ENCODE measurements at places on chromosomes 7 and 10.

- no peak for DNase-seq
Measured at GRCh38 chr7:90677486-90678404, 81.6 kb downstream of the CDK14 start.

DNA sequence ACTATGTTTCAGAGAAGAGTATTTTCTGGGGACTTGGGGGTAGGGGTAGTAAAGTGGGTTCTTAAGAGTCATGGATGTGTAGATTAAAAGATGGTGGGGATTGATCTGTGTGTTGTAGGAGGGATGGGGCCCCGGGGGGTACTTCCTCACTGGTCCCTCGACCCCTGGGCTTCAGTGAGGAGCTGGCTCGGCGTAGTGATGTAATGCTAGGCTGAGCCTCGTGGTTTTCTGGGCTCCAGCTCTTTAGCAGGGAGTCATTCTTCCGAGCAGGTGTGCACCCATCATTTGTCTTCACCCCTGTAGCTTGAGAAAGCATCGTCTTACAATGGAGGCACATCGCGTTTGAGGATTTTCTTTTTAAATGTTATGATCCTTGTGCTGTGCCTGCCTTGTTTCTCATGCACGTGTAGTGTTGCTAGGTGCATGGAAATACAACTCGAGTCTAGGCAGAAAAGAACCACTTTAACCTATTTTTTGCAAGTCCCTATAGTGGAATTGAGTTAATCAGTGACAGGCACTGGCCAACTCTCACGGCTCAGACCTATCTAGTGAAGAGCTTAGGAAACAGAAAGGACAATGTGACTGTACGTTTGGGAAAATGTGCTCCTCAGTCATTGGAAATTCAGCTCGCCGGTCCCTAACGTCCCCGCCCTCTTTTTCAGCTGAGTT is 106.1 kb upstream of the BTBD16 start:
- no peak for DNase-seq

GRCh38 chr7:115704884-115705283 is 325.7 kb downstream of the TFEC start:
- DNase-seq = no peak

GRCh38 chr7:97107192-97107800 is 10.2 kb upstream of the SDHAF3 start:
- no peak for DNase-seq

DNA sequence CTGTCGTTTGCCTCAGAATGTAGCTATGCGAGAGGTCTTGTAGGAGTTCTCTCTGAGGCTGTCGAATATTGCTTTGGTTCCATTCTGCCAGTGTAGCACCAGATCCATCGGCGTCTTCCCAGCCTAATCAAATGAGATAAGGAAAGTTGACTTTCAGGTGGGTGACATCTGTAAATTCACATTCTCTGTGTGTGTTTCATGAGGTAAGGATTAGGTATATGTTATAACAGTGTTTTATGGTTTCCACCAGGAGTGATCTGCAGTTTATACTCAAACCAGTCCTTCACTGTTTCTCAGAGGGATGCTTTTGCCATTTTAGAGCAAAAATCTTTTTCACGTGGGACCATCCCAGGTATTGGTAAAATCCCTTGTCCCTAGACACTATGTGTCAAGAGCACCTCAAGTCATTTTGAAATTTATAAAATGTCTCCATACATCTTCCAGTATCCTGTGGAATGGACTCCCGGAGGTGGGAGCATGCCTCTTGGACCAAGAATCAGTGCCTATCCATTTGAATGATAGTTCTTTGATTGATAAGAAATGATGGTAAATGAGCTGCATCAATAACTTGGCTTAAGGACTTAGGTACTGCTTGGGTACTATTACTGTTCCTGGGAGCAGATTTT is 7.9 kb downstream of the ANKRD1 start:
- no peak for DNase-seq

- DNase-seq = no peak
Measured at GRCh38 chr10:75616874-75617478, 185.6 kb downstream of the LRMDA start.

DNA sequence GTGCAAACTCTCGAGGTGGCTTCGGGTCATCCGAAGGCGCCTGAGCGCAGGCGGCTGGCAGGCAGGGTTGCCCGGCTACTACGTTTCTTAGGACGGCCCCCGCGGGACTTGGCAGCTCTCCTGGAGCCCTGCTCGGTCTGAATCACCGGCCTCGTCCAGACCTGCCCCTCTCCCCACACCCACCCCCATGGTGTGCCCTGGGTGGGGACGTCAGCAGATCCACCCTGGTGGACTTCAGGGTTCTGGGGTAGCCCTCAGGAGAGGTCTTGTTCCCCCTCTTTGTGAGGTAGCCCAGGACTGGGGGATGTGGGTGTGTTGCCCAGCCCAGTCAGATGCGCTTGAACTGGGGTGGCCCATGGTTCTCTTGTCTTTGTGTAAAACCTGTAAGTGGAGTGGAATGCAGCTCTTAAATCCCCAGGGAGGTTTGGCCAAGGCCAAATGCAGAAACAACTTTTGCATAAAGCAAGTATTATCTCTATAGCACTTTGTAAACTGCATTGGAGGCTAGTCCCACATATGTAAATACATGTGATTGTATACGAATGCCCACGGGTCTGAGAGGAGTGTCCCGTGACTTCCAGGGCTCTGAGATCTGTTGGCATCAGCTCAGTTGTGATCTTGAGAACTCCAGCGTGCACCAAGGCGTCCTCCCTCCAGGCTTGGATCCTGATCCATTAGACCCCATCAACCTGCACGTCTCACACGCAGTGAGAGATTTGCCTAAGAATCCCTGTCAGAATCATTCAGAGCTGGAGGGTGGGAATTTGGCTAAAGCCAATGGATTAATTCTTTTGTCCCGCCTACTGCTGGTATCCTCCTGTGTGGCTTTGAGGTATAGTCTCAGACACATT is 1.8 kb downstream of the PFKFB3 start:
- no peak for DNase-seq

DNA sequence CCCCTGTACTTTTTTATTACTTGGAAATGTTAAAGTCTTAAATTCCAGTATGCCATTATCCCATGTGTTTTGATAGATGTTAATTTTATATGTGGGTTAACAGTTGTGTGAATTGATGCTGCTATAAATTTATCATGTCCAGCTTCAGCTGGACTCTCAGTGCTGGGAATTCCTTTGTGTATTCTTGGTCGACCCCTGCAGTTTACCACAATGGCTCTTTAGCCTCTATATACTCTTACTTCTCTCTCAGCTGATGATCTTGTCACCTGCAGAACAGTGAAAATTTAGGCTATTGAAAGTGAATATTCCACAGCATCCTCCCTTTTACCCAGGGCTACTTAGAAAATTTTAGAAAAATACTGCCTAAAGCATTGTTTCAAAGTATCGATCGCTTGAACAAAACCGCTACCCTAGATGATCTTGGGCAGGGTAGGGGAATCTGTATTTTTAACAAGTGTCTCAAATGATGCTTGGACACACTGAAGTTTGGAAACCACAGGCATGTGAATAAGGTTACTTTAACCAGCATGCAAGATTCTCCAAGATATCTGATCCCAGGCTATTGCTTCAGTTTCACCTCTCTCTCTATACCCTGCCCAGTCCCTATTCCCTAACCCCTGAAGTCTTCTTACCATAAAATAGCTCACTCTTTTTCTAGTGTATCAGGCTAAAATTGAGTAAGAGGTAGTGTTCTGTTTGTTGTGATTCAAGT is 25.4 kb downstream of the LCOR start:
- no peak for DNase-seq

DNA sequence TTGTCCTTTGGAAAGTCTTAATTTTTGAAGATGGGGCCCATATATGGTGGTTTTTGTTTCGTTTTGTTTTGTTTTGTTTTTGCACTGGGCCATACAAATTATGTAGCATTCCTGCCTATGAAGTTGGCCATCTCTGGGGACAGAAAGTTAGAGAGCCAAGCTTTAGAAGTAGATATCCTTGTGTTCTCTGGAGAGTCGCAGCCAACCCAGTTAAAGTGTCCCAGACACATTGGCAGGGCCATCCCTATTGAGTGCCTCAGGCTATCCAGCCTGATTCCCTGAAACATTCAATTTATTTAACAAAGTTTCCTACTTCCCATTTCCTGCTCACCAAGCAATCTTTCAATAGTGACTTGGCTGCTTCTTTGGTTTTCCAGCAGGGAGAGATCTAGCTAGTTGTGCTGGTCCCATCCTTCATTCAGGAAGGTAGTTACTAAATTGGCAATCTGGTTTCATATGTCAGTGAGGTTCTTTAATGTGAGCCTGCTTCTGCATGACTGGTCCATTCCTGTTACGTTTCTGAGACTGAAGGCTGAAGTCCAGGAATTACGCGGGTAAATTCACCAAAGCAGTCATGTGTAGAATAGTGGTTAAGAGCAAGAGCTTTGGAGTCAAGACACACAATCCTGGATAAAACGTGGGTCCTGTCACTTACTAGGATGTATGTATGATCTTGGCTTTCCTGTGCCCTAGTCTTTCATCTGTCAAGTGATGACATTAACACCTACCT is 49.3 kb upstream of the HBP1 start:
- DNase-seq = no peak

DNA sequence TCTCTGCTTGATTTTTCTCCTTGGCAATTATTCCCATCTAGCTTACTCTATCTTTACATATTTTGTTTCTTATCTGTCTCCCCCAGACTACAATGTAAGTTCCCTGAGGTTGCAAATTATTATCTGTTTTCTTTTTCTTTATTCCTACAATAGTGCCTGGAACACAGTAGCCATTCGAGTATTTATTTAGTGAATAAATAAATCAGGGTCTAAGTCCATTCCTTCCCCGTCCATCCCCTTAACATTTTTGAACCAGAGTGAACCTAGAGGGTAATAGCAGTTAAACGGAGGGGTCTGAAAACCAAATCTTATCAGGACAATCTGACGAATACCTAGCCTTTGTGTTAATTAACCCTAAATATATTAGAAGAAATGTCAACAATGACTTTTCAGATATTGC is 252.8 kb upstream of the YAE1 start:
- DNase-seq = no peak

DNA sequence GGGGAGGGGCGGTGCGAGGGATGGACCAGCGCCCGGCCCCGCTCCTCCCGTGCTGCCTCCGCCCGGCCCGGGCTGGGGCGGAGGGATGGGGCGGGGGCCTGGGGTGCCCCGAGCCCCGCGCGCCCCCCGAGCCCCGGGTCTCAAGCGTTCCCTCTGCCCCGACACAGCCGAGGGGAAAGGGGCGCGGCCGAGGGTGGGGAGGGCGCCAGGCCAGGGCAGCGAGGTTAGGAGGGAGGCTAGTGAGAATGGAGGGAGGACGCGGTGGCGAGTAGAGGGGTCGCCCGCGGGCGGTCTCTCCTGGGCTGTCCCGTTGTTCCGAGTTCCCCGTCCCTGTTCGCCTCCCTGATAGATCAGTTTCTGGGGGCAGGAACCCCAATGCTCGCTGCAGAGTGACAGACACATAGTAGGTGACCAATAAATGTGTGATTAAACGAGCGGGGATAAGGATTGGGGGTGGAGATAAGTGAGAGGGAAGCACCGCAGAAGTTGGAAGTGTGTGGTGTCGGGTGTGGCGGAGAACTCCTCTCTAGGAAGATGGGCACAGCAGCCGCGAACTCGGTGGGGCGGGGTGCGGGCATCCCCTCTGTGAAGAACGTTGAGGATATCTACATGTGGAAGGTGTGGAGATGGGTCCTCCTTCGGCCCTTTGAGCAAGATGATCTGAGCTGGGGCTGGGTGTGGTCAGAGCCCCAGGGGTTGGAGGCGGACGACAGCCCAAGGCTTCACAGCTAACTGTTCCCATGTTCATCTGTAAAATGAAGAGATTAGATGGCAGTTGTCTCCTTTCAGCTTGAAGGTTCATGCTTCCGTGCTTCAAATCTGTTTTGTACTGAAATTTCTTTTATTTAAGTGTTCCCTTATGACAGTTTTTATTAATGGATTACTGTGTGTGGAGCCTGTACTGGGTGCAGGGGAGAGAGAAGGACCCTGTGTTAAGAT is 580 bp downstream of the ZNF775 start:
- no peak for DNase-seq

DNA sequence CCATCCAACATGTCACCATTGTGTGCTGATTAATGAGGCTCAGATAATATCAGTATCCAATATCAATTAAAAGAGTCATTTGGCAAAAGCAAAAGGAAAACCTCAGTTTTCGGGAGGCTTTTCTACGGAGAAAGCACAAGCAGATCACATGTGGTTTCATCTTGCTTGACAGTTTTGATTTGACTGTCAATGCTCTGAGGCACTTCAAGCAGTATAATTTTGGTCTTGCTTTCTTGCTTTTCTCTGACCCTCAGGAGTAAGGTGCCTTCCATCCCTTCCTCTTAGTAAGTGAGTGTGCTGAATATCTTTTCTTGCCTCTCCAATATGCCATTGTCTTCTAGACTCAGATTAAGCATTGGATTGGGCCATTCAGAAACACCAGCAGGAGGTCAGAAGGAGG is 115.5 kb upstream of the CALCR start:
- DNase-seq = no peak

DNA sequence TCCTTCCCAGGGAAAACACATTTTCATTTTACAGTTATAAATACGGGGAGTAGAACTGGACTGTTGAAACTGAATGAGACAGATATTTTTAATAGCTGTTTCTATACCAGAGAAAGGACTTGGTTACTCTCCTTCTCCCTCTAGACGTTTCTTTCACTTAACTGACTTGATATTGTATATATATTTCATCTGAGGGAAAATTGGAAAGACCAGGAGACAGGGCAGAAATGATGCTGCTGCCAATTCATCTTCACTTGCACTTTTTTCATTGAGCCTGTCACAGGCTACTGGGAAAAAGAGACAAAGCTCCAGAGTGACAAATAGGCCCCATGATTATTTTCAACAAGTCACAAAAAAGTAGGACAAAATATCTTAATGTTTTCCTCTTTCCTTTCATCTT is 636.0 kb upstream of the TPK1 start:
- DNase-seq = no peak

DNA sequence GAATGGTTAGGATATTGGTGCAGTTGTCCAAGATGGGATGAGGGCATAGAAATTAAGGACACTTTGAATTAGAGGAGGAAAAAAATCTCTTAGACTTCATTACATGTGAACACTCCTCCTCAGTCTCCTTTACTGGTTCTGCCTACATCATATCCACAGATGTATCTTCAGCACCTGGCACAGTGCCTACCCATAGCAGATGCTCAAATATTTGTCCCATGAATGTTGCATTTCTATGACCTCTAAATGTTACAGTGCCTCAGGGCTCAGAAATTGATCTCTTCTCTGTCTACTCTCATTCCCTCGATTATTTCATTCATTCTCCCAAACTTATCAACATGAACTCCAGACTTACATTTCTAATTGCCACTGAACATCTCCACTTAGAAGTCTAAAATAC is 17.1 kb downstream of the CNNM1 start:
- no peak for DNase-seq

DNA sequence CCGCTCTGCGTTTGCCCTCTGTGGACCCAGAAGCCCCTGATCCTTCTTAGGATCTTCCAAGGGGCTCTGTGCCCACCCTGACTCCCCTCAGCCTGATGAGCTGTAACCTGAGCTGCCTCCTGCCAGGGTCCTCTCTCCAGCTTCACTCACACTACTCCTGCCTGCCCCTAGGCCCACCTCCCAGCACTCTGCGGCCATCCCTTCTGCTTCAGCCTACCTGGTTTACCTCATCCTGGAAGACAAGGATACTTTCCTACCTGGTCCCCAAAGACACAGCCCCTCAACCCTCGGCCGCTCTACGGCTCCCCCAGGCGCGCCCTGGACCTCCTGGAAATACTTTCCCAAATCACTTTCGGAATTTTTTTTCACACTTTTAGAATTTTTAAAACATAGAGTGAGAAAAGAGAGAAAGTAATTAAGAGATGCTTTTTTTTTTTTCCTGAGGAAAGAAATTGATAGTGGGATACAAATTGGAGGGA is 6.4 kb upstream of the ZNF862 start:
- no peak for DNase-seq

All from activated CD8-positive, alpha-beta memory T cell treated with anti-CD3 and anti-CD28 coated beads, Interleukin-2, amount 50 U/mL, for 4 hours (primary cell).